Hippocampal formation (tissue), 2 donors: ENCODE measurements at places on chromosomes 6 and 20.
A peak's percentile ranks its signal among the peaks of the same experiment; 100 is the strongest.

GRCh38 chr6:34070315-34071135 is 75.4 kb downstream of the GRM4 start:
- DNase-seq: no peak

GRCh38 chr6:63347599-63347998 is 27.8 kb upstream of the LGSN start:
- DNase-seq: no peak

DNA sequence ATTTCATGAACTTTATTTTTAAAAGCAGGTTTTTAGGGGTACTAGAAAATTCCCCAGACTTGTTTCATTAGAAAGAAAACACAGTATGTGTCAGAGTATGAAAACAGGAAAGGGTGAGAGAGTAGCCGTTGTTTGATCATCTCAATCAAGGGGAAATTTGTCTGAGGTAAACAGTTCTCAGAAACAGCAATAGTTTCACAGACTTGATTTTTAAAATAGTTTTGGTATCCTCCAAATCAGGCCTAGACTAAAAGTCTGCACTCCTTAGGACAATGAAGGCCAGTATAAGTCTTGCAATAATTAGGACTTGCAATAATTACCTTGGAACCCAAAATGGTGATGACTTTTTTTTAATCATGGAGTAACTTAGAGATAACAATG is 176.6 kb upstream of the TAB2 start:
- no peak for DNase-seq

DNA sequence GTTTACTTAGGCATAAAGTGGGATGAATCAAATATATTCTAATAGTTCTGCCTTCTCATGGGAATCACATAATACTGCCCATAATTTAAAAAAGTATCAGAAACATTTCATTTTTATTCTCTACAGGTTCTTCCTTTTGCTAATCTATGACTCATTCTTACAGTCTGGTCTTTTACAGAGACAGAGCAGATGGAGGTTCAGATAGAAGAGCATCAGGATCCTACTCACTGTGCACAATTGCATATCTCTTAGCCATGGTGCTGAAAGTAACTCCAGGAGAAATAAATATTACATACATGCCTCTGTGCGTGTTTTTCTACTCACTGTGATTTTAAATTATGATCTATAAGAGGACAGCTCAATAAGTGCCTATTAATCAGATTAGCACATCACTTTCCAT is 16.3 kb upstream of the OR2B6 start:
- peak; percentile 11 for DNase-seq

DNA sequence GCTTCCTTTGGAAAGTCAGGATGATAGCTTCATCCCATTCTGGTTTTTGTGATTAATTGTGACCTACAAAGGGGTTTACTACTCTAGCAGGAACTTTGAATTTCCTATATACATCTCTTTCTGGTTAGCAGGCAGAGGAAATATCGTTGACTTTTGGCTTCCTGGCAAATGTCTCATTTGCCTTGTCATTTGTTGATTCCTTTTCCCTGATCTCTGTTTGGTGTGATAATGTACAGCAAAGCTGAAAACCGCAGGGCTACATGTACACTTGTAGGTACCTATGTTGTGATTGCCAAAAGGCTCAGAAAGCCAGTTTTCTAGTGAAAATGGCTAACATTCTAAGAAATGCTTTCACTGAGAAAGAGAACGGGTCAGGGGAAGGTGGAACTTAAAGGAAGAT is 44.3 kb downstream of the TOP1 start:
- no peak for DNase-seq

GRCh38 chr6:111723412-111723970 is 117.8 kb upstream of the TRAF3IP2 start:
- DNase-seq: no peak

DNA sequence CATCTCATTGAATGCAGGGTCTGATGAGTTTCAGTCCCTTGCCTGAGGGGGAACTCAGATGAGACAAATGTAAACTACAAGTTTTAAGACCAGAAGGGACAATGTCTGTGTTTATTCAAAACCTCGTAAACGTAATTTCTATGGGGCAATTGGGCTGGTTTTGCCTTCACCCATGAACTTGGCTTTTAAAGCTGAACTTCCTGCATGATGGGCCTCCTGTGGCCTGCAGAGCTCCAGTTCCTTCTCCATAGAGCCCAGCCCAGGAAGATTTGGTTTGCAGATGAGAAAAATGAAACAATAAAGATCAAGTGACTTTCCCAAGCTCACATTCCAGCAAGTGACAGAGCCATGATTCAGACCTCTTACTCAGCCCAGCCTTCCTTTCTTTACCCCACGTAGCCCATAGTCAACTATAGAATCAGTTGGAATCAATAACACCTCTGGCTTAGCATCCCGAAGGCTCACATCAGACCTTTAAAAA is 612.3 kb downstream of the UTRN start:
- no peak for DNase-seq

DNA sequence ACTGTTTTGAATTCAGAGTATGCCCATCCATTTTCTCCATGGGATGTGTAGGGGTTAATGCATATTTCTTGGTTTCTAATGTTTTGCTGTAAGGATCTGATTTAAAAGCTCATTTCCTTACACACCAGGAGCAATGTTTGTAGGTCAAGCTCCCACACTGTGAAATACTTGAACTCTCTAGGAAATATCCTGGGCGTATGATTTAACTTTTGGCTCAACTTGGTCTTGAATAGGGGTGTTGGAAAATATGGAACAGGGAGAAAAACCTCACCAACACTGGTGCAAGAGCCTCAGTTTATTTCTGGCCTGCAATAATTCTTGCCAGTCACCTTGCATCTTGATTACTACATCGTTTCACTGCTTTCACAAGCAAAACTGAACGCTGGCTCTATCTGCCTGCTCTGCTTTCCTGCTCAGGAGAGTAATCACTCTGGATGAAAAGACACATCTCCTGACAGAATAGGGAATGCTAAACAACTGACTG is 25.1 kb upstream of the RFPL4B start:
- no peak for DNase-seq

- DNase-seq: no peak
These were observed 5.9 kb upstream of the CST3 start for GRCh38 chr20:23643659-23644058.

GRCh38 chr6:20319520-20320357 is 81.9 kb upstream of the E2F3 start:
- DNase-seq: no peak

DNA sequence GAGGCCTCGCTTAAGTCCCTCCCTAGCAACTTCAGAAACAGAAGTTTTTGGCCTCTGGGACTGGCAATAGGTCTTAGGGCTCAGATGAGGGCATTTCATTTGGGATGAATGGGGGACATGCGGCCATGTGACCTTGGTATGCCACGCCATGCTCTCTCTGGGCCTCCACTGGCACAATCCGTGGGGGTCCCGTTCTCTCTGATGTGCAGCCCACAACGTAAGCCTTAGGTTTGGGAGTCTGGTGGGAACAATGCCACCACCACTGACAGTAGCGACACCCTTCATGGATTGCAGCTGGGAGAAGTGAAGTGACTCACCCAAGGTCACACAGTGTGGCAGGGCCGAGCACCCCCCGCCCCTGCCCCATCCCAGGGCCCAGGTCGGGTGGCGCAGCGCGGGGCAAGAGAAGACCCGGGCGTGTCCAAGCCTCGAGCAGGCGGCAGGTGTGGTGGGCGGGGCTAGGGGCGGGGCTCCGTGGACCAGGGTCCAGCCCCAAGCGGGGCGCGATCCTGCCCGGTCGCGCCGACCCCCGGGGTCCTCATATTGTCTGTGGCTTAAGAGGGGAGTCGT is 864 bp upstream of the CEBPB start:
- no peak for DNase-seq

- DNase-seq: no peak
These were observed 151.7 kb downstream of the TMEM200A start for GRCh38 chr6:130517444-130517931.

- DNase-seq: no peak
These were observed 1108.1 kb downstream of the GRIK2 start for GRCh38 chr6:102501615-102502014.

- DNase-seq: no peak
These were observed 20.3 kb downstream of the MUCL3 start for GRCh38 chr6:30960907-30961673.

DNA sequence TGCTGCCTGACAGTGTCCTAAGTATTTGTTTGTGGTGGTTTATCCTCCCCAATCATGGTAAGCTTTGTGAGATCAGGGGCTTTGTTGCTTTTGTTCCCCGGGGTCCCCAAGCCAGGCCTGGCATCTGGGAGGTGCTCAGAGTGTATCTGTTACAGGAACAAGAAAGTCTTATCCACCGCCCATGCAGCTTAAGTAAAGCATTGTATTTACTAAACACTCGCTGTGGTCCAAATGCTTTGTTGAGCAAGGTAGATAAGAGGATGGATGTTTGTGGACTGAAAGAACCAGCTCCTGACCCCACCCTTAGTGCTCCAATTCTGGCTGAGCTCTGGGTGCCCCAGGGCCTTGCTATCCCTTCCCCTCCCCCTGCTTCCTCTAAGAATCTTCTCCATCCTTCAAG is 19.8 kb upstream of the TFAP2C start:
- DNase-seq: no peak

DNA sequence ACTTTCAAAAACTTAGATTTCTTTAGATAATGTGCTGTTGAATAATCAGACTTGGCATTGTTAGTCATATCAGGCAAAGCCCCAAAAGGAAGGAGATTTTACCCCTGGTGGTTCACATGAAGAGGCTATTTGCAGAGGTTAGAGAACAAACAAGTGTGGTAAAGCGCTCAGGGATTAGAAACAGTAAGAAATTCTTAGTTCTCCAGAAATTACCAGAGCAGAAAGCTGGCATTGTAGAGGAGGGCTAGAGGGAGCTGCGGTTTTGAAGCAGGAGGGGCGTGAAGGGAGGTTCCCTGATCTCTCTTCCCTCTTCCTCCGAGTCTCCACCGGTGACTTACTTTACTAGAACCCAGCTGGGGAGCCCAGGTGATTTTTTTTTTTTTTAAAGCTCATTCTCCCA is 10.2 kb downstream of the MYO6 start:
- no peak for DNase-seq

- no peak for DNase-seq
These were observed 5.8 kb upstream of the MCM9 start for GRCh38 chr6:118940770-118941169.

GRCh38 chr20:38179846-38180245 is 14.8 kb upstream of the TGM2 start:
- DNase-seq: no peak

GRCh38 chr6:44682280-44682679 is 294.8 kb downstream of the CDC5L start:
- DNase-seq: no peak

DNA sequence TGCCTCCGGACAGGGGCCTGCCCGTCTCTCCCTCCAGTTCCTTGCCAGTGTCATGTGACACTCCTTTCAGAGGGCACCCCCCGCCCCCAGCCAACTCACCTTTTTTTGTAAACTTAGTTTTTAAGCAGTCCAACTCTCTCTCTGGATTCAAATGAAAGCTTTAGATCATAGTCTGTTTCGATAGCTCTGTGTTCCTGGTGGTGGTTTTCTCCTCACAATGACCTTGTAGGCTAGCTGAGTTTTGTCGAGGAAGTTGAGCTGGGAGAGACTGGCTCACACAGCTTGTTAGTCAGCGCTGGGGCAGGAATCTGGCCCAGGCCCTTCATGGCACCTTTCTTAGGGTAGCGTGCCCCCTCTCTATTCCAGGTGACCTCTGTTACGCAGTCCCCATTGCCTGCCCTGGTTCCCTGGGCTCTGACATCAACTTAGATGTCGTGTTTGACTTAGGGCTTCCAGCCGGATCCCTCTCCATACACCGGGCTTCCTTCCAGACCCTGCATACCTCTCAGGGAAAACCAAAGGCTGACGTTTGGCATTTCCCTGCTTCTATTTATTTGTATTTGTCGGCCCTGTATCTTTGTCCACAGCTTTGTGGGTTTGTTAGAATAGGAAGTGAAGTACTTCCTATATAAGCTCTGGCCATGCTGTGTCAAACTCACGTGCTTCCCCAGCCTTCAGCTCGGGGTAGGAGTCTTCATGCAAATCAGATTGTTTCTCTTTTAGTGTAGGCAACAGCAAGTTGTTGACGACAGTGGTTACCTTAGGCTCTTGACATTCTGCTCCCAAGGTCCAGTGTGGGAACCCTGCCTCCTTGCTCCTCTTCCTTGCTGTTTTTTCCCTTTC is 12.7 kb downstream of the IGF2R start:
- DNase-seq: no peak

DNA sequence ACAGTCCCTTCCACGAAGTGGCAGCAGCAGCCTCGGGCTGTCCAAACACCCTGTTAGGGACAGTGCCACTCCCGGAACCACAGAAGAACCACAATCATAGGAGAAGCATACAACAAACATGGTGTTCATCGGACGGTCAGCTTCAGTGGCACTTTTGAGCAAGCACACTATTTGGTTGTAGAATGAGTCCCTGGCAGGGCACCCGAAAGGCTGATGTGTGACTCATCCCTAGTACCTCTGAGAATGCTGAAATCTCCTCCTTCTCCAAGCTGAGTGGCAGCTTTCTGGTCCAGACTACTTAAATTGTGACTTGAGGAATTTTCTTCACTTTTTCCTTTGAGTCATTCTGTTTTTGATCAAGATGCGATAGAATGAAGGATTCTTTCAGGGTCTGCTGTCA is 282.5 kb downstream of the ESR1 start:
- no peak for DNase-seq

DNA sequence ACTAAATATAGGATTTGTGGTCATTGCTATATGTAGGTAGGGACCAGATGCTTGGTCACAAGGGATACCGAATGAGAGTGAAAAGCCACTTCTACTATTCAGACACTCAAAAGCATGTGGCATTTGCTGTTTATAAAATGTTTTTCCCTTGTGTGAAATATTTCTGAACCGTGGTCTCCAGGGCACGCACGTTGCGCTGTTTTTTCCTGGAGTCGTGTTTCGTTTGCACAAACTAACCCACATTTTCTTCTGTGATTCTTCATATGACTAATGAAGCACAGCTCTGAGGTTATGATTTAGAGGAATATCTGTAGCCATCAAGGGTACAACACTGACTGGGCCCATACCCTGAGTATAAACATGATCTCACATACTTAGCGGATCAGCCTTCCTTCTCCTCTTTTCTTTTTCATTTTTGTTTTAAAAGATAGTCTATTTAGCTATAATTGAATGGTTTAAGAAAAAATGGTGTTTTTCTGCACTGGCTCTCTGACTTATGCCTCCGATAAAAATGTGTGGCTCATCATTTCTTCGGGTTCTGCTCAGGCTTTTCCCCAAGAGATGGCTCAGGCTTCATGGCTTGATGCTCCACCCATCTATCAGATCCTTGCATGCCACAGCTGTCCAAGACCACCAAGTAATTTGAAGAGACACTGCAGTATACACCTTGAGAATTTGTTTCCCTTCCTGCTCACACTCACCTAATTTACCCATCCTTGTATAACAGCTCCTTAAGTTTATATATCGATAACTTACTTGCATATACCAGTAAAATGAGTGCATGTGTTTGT is 59.9 kb upstream of the HBS1L start:
- DNase-seq: no peak

DNA sequence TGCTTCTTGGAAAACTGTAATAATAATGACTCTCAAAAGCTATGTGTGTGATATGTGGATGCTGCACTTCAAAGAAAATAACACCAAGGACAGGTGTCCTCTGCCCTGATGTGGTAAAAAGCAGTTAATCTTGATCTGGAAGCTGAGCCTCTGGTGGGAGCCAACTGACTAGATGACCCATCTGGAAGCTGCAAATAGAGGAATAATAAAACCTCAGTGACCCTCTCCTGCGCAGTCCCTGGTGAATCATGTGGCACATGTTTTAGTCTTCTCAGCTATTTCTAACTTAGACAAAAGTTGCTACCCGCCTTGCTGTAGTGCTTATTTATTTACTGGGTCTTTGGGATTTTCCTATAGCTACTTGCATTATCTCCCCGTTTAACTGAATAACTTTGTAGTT is 47.3 kb downstream of the TP53INP2 start:
- no peak for DNase-seq
